Cortex of kidney (tissue), 1 donor: ENCODE measurements at places on chromosomes 2 and 18.

DNA sequence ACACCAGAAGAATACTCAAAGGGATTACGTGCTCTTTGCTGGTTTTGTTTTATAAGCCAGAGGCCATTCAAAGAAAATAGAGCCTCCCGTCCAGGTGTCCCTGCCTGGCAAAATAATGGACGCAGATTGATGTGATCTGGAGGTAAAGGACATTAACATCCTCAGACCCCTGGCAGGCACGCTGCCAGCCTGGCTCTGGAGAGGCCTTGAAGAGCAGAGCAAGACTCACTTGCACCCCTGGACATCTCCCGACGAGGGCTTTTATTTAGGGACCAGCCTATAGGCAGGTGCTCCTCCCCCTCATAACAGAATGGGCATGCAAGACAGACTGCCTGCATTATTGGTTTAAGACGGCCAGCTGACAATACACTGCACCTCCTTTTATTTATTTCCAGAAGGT is 291.3 kb downstream of the BCL11A start:
- no peak for DNase-seq

DNA sequence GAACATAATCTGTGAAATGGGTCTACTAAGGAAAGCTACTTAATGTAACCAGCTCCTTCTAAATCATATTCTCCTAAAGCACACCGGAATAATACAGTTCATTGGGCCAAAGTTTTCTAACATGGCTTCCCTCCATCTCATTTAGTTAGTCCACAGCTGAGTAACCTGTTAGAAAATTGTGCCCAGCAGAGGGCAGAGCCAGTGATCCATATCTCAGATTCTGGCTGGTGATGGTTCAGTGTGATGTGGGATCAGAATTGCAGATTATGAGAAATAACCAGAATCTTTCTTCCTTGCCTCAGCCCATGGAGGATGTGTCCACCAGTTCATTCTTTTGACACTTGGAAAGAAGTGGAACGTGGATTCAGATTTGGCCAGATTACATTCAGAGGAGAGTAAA is 9.4 kb upstream of the CTLA4 start:
- no peak for DNase-seq

DNA sequence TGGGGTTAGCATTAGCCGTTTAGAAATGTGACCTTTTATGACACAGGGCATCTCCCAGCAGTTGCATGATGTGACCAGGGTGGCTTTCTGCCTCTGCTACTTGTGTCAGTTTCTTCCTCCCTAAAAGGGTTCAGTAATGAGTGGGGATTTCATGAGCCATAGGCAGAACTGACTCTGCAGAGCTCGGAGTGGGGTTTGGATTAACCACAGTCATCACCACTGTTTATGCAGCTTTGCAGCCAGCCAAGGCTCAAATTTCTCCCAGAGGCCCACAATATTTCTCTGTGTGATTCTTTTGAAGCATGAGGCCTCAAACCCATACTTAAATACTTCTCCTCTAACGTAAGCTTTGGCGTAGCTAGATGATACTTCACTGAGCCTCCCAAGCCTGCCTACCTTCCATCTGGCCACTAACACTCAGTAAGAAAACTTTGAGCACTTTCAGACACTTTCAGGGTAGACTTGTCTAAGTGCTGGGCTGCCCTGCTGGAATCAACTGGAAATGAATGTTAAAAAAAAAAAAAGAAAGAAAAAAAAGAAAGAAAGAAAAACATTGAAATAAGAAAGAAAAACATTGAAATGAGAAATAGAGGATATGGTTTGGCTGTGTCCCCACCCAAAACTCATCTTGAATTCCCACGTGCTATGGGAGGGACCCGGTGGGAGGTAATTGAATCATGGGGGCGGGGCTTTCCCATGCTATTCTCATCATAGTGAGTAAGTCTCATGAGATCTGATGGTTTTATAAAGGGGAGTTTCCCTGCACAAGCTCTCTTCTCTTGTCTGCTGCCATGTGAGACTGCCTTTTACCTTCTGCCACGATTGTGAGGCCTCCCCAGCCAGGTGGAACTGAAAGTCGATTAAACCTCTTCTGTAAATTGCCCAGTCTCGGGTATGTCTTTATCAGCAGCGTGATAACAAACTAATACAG is 11.5 kb upstream of the LAPTM4A start:
- no peak for DNase-seq

- no peak for DNase-seq
Observed at GRCh38 chr18:11661430-11661829, 27.6 kb upstream of the GNAL start.

DNA sequence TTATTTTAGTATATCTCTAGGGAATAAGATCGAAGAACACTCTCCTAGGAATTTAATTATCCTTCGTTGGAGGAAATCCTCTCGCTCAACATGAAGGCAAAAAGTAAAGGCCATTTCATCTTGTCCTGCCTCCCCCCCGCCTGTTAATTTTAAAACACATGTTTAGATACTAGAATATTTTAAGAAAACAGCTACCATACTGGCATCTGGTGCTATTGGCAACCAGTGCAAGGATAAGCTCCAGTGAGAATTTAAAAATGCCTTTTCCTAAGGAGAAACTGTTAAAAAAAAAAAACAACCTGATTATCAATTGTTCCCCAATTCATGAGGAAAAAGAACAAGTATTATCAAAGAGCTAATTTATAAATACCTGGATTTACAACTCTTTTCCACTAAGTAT is 864.7 kb downstream of the NRXN1 start:
- DNase-seq: no peak

DNA sequence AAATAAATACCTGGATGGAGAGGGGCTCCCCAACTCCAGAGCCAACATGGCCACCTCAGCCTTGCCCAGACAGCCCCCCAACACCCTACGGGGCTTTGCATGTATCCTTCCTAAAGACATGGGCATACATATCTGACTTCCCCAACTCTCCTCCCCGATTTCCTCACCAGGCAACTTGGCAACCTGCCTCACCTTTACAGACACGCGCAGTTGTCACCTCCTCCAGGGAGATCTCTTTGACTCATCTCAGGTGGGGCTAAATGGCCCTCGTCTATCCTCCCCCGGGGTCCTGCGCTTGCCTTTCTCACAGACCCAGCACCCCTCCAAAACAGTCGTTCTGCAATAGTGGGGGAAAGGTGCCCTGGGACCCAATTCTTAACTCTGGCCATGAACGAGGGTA is 10.6 kb upstream of the BIN1 start:
- DNase-seq: no peak

DNA sequence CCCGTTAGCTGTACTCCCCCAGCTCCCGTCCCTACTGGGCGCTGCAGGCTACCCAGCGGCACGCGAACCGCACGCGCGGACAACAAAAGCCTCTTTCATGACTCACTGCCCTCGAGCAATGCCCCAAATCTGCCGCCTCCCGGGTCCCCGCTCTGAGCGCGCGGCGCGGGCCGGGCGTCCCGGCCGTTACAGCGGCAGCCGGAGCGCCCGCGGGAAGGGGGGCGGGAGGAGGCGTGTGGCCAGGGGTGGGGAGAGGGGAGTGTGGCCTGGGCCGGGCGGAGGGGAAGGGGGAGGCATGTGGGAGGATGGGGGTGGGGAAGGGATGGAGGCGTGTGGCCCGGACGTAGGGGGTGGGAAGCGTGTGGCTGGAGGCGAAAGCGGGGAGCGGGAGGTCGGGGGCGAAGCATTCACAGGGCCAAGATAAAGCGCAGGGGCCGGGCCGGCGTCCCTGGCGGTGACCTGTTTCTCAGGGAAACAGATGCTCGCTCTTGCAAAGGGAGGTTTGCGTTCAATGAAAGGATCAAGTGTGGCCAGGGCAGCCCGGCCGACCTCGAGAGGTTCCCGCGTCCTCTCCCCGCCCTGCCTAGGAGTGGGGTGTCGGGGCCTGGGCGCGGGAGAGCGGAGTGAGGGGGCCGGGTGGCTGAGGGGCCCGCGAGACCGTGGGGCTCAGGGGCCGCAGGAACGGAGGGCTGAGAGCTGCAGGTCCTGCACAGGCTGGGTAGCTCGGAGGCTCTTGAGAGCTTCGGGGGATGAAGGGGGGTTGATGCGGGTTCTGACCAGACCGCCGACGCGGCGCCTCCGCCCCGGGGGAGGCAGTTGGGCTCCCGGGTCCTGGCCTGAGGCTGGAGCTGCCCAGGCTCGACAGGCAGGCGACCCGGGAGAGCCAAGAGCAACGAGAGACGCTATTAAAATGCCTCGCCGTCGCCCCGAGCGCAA is 3.5 kb upstream of the NEUROD1 start:
- no peak for DNase-seq

DNA sequence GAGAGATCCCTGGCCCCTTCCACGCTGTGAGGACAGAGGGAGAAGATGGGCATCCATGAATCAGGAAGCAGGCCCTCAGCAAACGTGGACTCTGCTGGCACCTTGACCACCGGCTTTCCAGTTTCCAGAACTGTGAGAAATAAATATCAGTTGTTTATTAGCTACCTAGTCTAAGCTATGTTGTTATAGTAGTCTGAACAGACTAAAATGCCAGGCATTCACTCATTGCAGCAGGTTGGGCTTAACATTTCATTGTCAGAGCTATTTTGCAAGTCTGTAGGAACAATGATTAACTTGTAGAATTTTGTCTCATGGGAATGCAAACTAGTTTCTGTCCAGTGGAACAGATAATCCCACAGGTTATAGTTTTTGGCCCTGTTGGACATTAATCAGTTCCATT is 24.8 kb upstream of the TBC1D8 start:
- no peak for DNase-seq

DNA sequence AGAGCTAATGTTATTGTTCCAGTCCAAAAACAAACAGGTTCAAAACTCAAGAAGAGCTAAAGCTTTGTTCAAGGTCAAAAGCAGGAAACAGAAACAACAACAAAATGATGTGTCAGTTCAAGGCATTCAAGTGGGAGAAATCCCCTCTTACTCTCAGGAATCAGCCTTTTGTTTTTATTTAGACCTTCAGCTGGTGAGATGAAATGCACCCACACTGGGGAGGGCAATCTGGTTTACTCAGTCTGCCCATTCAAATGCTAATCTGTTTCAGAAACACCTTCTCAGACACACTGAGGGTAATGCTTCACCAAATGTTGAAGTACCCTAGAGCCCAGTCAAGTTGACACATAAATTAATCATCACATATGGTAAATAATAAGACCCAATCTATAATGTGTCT is 150.6 kb downstream of the TMX3 start:
- DNase-seq: no peak

DNA sequence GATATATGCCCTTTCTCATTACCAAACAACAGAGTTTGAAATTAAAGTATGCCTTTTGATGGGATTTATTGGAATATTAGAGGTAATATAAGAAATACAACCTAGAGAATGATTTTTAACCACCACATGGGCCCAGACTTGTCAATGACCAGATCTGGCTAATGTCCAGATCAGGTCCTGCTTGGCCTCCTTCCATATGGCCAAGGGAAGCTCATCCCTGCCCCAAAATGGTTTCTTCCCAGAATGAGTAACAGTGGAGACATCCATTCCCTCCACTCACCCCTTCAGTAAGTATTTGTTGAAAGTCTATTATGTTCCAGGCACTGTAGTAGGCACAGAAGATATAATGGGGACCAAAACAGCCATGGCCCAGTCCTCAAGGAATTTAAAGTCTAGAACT is 54.9 kb downstream of the ANTXR1 start:
- no peak for DNase-seq

- DNase-seq: no peak
Observed at GRCh38 chr2:54048117-54048785, 67.2 kb upstream of the ACYP2 start.

- no peak for DNase-seq
Observed at GRCh38 chr2:47437287-47437686, 34.3 kb downstream of the MSH2 start.

DNA sequence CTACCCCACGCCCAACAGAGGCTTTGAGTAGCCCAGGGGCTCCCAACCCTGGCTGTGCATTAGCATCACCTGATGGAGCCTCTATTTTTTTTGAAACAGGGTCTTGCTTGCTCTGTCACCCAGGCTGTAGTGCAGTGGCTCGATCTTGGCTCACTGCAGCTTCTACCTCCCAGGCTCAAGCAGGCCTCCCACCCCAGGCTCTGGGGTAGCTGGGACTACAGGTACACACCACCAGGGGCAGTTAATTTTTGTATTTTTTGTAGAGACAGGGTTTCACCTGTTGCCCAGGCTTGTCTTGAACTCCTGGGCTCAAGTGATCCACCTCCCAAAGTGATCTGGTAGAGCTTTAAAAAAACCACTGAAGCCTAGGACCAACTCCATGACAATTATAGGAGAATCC is 394.8 kb upstream of the ATP5MC3 start:
- DNase-seq: no peak

- DNase-seq: no peak
Observed at GRCh38 chr18:76956648-76957047, 134.3 kb downstream of the ZNF236 start.

- no peak for DNase-seq
Observed at GRCh38 chr2:121034551-121034950, 250.5 kb downstream of the TFCP2L1 start.
